ENCODE measurements at places on chromosomes 6 and 20. TPM values are rescaled to one million over a fixed set of nuclear protein-coding genes. Genes with fewer than 3 reads are reported as not detected.

DNA sequence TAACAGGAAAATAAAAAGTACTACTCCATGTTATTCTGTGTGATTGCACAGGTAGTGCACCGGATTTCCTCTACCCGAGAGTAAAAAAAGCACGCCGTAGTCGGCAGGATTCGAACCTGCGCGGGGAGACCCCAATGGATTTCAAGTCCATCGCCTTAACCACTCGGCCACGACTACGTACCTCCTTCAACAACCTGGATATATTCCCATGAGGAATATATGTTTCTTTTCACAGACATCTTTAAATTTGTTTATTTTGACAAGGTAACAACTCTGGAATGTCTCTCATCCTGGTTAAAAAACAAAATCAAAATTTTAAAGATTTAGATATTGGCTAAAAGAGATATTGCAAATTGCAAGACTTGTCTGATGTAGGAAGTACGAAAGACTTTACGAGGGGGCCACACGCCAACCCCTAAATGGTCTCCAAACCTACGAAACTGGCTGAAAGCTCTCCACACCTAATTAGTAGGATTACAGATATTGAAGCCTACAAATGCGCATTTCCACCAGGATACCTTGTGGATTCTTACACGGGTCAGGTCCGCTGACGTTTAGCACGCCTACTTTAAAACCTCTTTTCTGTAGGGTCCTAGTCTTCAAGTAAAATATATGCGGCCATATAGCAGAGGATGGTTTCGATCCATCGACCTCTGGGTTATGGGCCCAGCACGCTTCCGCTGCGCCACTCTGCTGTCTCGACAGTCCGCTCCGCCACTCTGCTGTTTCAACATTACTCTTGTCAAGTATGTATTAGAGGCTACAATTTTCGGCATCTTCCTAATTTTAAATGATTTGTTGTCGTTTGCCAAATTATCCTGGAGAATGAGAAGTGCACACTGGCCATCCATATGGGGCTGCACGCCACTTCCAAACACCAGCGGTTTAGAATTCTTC is 52.2 kb upstream of the BTN3A2 start:
- DNase-seq, result peak; percentile 95

DNA sequence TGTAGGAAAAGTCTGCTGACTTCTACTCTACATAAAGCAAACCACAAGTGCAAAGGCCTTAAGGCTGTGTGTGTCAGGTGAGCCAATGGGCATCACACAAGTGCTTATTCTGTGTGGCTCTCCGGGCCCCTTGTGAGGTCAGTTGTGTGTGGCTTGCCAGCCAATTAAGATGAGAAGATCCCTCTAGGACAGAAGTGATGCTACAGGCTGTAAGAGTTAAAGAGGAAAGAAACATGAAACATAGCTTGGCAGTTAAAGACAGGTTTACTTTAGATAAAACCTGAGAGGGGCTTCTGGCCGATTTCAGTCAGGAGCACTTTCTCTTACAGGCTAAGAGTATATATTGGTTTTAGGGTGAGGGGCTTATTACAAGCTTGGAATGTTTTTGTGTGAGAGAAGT is 242.4 kb downstream of the NFATC2 start:
- DNase-seq, result no peak

DNA sequence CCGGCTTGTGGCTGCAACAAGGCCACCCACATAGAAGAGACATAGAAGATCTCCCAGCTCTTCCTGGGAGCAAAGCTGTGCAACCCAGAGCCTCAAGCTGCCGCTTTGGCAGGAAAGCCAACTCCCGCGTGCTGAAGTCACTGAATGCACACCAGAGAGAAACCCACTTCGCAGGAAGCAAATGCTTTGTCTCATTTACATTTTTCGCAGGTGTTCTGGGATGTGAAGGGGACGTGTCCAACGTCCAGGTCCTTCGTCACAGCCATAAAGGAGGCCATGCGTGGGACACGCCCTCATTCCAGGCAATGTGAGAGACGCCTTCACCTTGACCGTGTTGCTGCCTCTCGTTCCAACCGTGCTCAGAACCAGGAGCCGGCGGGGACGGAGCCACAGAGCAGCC is 24.4 kb downstream of the KCNQ2 start:
- no peak for DNase-seq

DNA sequence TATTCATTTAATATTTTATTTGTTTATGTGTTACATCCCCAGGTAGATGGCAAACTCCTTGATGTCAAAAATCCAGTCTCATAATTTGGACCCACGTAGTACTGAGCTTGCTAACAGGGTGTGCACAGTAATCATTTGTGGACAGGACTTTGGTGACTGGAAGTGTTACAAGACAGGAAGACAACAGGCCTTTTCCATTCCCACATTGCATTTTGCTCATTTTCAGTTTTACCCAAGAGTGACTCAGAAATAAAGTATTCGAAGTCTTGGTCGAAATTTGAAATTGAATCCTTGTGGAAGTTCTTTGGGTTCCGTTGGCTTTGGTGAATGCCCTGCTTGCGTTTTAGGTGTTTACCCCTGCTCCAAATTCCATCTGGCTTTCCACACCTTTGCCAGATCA is 63.0 kb upstream of the THBS2 start:
- DNase-seq, result no peak

Gene HCK
- polyA plus RNA-seq, result not detected

DNA sequence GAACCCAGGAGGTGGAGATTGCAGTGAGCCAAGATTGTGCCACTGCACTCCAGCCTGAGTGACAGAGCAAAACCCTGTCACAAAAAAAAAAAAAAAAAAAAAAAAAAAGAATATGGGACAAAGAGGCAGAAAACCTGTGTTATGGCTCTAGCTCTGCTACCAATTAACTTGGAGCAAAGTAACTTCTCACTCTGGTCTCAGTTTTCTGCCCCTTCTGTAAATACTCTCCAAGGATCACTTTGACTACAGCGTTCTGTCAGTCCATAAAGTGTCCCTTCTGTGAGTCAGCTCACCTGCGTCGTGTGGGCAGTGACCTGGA is 24.6 kb downstream of the C6orf132 start:
- no peak for DNase-seq

DNA sequence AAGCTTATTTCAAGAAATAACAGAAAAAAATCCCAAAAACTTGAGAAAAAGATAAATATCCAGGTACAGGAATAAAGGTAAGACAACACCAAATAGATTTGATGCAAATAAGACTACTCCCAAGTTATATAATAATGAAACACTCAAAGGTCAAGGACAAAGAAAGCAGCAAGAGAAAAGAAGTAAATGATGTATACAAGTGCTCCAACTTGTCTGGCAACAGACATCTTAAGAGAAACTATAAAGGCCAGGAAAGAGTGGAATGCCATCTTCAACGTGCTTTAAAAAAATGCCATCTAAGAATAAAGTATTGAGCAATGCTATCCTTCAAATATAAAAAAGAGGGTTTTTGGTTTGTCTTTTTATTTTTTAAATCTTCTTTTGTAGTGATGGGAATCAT is 54.2 kb downstream of the REV3L start:
- DNase-seq, result no peak

Gene DCBLD1
- 20.1 TPM for polyA plus RNA-seq

Gene MYBL2
- 12.4 TPM for polyA plus RNA-seq

GRCh38 chr6:144993870-144994269 is 708.7 kb downstream of the UTRN start:
- DNase-seq, result peak; percentile 79

DNA sequence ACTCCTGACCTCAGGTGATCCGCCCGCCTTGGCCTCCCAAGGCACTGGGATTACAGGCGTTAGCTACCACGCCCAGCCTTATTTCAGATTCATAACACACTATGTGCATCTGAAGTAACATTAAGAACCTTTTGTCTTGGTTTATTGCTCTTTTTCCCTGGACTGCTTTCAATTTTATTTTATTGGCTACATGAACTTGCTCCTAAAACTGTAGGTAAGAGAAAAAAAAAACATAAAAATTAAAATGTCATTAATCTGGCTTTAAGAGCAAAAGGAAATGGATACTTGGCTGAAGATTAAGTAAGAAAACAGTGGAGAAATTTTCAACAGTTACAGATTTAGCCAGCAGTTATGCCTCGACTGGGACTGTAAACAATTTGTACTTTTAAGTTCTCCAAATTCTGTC is 62.5 kb downstream of the GJA1 start:
- DNase-seq, result no peak

Gene SH3BGRL2
- 2.4 TPM for polyA plus RNA-seq

Gene NRSN1
- not detected for polyA plus RNA-seq

DNA sequence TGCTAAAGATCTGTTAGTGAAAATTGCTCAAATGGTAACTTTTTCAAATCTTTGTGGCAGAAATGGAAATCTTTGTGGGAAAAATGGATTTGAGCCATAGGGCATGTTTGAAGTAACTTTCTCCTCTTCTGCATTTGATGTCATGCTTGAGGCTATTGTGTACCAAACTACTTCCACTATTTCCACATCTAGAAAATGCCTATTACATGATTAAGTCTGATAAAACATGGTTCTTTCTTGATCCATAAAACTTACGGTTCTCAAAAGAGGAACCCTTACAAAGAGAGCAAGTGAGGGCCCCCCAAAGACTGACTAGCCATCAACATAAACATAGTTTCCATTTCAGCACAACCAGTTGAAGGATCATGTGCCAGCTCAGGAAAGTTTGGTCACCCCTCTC is 150.6 kb downstream of the NFATC2 start:
- no peak for DNase-seq

Gene SAMD3
- polyA plus RNA-seq, result 3.9 TPM

- DNase-seq, result no peak
These were observed 408.4 kb upstream of the FLRT3 start for GRCh38 chr20:14745830-14746229.

DNA sequence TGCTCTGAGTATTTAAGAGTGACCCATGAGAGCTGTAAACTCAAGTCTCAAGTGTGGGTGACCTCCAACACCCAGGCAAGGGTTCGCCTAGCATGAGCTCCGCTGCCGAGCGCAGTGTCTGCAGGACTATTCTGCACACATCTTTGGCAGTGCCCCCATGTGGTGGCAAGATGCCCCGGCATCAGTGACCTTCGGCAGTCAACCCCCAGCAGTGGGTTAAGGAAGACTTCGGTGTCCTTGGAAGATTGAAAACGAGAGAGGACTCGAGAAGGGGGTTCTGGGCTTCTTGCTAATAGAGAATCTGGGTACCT is 43.1 kb downstream of the RBM38 start:
- no peak for DNase-seq
